ENCODE measurements at places on chromosomes 1 and 21.

GRCh38 chr1:88618331-88618730, 65.7 kb upstream of the PKN2 start:
- no peak for DNase-seq

DNA sequence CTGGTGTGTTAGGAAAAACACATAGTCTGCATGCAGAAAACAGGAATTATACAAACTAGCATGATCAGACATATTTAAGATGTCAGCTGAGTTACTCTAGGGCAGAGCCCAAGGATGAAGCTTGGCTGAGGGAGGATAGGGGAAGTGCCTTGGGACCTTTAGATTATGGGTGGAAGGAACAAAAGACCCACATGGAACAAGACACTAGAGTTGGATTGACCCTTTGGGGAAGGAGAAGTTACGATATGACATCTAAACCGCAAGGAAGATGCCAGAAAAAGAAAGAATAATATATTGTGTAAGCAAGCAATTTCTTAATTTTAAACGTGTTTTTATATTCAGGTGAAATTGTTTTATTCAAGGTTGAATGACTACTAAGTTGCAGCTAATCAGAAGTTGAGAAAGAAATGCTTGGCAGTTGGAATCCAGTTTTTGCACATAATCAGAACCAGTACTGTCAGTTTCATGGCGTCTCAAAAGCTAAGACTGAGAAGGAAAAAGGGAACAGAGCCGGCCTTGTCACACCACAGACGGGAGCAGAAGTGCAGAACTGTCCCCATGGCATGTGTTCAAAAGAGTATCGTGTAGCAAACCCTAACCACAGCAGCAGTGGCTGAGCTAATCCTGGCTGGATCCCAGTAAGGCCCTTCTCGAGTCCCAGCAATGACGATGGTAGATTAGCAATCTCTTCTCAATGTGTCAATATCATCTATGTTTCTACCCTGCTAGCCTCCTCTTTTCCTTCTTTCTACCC, 31.2 kb upstream of the IFNAR2 start:
- DNase-seq = peak; percentile 83

DNA sequence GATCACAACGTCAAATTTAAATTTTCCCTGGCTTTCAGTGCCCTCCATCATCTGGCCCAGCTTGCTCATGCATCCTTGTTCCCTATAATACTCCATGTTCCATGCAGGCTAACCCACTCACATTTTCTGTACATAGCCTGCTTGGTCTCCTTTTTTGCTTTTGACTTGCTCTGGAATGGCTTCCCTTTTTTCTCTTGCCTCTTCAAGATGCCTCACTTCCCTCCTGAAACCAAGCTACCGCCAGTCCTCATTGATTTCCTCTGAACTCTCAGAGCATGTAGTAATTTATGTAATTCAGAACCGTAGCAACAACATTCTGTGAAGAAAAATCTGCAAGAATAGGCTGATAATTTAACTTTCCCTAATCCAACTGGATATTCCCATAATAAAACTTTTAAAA, 10.3 kb downstream of the CAP1 start:
- DNase-seq = no peak

DNA sequence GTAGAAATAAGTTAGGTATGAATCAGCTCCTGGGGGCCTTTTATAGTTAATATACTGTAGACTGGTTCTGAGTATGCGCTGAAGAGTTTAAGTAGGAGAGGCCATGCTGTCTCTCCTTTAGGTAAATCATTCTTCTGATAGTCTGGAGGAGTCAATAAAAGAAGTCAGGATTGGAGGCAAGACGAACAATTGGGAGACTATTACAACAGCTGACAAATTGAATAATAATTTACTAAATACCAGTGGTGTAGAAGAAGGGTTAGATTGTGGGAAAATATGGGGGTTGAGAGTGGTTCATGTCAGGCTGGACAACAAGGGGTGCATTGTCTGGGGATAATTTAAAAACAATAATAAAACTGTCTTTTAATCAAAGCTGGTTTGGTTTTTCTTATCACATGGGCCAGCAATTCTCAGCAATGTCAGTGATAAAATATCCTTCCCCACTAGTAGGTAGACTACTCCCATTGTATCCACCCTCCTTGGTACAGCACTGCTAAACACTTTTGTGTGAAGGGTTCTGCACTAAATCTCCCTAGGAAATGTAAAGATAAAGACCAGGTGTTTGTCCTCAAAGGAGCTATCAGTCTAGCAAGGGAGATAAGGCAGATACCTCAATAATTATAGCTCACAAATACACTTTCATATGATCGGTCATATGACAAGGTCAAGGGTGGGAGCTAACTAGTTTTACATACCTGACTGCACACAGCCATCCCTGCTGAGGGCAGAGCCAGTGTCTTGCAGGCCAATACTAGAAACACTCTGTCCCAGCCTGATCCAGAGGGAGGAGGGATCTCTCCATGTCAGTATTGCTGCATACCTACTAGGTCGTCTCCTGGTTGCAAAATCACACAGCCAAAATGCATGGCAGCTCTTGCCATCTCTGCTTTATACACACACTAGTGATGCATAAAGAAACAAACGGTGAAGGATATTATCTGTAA, 299.7 kb downstream of the VAV3 start:
- no peak for DNase-seq

- DNase-seq = no peak
Measured at GRCh38 chr1:97849345-97850340, 71.2 kb downstream of the DPYD start.

DNA sequence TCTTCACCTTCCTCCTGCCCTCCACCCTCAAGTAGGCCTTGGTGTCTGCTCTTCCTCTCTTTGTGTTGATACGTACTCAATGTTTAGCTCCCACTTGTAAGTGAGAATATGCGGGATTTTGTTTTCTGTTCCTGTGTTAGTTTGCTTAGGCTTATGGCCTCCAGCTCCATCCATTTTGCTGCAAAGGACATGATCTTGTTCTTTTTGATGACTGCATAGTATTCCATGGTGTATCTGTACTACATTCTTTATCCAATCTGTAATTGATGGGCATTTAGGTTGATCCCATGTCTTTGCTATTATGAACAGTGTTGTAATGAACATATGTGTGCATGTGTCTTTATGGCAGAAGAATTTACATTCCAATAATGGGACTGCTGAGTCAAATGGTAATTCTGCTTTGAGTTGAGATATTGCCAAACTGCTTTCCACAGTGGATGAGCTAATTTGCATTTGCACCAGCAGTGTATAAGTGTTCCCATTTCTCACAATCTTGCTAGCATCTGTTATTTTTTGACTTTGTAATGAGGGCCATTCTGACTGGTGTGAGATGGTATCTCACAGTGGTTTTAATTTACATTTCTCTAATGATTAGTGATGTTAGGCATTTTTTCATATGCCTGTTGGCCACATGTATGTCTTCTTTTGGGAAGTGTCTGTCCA, 272.7 kb downstream of the SDCCAG8 start:
- no peak for DNase-seq

DNA sequence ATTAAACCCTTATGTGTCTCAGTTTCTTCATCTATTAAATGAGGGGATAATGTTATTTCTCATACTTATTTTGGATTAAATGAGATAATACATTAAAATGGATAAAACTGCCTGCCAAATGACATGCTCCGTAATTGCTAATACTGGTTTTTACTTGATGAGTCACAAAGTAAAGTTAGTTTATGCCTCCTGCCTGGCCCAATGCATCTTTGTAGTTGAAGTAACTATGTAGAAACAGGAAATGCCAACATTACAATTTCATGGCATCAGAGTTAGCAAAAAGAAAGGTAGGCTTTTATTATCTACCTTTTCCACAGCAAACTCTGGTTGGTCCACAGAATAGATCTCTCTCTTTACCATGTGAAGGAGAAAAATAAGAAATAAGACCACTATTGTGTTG, 214.5 kb downstream of the TBX15 start:
- DNase-seq = no peak

GRCh38 chr21:15741510-15741909, 11.7 kb downstream of the USP25 start:
- no peak for DNase-seq

GRCh38 chr1:233278631-233279030, 16.9 kb downstream of the PCNX2 start:
- no peak for DNase-seq

GRCh38 chr1:30451532-30452125, 271.8 kb downstream of the MATN1 start:
- no peak for DNase-seq

- DNase-seq = no peak
Measured at GRCh38 chr1:6389971-6390370, 3.6 kb downstream of the ACOT7 start.

DNA sequence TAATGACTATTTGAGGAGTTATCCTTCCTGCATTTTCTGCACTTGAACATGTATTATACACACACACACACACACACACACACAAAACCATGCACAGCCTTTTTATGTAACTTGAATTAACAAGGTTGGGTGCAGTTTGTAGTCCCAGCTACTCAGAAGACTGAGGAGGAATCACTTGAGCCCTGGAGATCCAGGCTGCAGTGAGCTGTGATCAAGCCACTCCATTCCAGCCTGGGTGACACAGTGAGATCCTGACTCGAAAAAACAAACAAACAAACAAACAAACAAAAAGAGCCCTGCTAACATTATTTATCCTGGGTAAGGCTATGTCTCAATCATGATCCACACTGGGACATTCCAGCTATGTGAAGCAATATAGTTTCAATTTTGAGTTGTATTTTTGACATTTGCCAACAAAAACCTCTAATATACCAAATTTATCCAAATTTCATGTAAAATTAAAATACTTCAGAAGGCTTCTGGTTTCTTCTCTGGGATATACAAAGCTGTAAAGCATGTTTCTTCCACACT, 156.8 kb downstream of the NTPCR start:
- no peak for DNase-seq
